ENCODE measurements at places on chromosomes 1 and 21. TPM values are rescaled to one million over a fixed set of nuclear protein-coding genes. Genes with fewer than 3 reads are reported as not detected.
A peak's percentile ranks its signal among the peaks of the same experiment; 100 is the strongest.

PEAR1 gene
- total RNA-seq, result 3.7 TPM

OR10Z1 gene
- total RNA-seq, result not detected

IGSF21 gene
- 1.1 TPM for total RNA-seq

MAGI3 gene
- total RNA-seq, result 8.5 TPM

DNA sequence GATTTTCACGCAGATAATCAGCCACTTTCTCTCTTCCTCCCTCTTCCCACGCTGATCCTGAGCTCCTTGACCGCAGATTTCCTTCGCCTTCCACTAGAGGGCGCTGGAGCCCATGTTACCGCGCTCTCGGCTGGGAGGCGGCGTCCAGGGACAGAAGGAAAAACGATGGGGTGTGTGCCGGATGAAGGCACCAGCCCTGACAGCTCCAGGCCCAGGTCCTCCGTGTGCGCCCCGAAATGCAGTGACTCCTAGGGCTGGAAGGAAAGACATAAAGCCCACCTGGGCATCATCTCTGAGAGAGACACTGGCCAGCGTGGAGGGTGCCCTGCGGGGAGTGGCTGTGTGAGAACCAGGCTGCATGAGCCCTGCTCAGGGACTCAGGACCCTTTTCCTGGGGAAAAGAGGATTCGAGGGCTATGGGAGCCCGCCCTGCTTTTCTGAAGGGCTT is 44.9 kb upstream of the CYP2J2 start:
- peak; percentile 61 for DNase-seq

DNA sequence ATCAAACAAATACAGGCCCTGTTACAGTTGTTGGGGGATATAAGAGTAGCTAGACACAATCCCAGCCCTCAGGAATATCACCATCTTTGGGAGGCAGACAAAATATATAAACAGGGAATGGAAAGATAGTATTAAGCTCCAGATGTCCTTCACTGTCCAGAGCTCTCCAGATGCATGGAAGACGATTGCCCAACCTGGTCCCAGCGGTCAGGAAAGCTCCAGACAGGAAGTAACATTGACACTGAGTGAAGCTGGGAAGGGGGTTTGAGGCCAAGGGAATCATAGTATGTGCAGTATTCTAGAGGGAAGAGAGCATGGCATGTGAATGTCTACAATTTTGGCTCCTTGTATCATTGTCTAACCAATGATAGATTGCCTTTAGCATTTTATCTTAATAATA is 173.9 kb upstream of the HOOK1 start:
- no peak for DNase-seq

GRCh38 chr1:197481101-197481500 is 213.0 kb downstream of the CRB1 start:
- DNase-seq, result no peak

DNA sequence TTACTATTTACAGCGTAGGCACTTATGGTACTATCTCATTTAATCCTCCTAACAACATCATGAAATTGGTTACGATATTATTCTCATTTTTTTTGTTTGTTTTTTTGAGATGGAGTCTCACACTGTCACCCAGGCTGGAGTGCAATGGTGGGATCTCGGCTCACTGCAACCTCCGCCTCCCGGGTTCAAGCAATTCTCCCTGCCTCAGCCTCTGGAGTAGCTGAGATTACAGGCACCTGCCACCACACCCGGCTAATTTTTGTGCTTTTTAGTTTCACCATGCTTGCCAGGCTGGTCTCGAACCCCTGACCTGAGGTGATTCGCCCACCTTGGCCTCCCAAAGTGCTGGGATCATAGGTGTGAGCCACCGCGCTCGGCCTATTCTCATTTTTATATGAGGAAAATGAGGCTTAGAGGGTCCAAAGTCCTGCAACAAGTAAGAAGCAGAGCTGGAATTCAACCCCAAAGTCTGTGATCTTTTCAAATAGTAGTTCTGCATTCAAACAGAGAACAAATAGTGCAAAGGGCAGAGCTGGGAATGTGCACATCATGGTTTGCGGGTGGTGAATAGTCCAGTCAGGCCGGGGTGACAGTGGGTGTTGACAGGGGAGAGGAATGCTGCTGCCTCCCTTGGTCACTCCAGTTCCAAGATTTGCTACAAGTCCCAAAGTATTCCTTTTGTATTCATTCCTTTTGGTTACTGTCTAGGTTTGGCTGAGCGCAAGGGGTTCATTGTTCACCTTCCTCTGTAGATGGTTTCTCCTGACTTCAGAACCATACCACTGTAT is 4.6 kb downstream of the PRUNE1 start:
- peak; percentile 73 for DNase-seq

- no peak for DNase-seq
Measured at GRCh38 chr1:115056395-115056798, 26.8 kb downstream of the TSHB start.

DNA sequence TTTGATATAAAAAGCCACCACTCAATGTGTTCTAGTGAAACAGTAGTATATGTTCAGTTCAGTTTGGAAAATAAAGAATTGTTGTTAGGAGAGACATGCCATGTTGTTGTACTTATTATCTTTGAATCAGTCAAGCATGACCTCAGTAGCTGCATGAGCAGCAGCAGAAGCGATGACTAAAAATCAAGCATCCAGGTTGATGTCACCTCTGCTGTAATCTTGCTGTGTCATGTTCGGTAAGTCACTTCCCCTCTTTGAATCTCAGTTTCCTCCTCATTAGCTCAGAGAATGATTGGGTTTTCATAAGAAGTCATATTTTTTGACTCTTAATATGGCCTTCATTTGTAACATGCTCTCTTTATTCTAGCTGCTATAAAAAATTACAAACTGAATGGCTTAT is 428.4 kb upstream of the B3GALT2 start:
- DNase-seq, result no peak

DNA sequence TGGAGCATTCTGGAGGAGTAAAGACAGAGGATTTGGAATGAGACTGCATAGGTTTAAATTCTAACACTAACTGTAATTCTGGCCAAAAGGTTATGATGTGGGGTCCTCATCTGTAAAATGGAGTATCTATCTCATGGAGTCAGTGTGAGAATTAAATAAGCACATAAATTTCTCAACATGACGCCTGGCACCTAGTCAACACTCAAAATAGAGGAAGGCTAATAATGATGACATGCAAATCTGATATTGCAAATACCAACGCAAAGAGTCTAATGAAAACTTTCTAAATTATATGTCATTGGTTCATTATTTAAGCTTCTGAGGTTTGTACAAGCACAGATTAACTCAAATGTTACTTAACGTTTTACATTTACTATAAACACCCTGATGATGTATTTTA is 29.6 kb downstream of the APP start:
- DNase-seq, result no peak

DNA sequence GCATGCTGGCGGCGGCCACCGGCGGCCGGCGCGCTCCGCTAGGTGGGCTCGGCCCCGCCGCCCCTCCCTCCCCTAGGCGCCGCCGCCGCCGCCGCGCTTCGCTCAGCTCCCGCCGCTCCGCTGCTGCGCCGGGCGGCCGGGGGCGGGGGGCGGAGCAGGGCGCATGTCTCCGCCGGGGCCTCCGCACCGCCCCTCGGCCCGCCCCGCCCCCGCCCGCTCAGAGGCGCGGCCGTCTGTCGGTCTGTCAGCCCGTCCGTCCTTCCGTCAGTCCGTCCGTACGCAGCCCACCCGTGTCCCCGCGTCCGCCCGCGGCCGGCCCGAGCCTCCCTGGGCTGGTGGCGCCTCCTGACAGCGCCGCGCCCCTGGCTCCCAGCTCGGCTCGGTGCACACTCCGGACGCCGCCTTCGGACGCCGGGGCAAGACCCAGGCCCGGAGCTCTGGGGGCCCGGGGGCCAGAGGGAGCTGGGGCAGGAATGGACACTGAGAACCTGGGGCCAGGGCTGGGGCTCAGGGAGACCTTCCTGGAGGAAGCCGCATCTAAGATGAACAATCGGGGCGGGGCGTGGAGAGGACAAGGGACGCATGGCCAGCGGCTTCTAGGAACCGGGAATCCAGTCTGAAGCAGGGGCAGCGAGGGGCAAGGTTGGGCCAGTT is at the start of gene GPR153:
Gene GPR153 (minus strand): TSS at position 138 of the 654 bp plus-strand sequence. CDS start 6,193 bp downstream, outside the sequence.
- DNase-seq, result no peak

DNA sequence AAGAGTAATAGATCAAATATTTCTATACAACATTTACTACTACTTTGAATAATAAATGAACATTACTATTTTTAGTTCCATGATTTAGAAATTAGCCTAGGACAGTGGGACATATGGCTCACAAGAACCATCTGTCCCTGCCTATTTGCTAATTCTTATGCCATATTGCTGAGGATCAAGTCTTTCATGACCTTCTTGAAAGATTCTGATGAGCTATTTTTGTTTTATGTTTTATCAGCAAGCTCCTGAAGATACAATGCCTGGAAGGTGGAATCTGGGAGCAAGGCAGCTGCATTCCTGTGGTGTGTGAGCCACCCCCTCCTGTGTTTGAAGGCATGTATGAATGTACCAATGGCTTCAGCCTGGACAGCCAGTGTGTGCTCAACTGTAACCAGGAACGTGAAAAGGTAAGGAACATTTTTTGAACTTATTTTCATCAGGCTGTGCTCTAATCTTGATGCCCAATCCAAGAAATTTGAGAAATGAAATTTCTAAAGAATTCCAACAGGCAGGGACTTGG is 326.7 kb downstream of the PAPPA2 start:
- DNase-seq, result no peak

DNA sequence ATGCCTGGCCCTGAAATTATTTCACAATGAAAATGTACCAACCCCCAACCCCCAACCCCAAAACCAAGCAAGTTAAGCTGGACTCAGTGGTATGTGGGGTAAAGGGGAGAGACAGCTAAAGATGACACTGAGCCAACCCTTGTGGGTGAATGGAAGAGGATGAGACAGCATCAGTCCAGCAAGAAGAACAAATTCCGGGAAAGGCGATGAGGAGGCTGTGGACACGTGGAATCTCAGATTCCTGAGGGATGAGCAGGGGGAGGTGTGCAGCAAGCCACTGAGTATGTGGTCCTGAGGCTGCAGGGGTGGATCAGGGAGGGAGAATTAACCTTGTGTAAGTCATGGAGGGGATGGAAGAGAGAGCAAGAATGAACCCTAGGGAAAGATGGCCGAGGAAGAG is 14.4 kb upstream of the ZNF362 start:
- DNase-seq, result no peak

GRCh38 chr1:25072461-25072860 is 142.4 kb upstream of the RUNX3 start:
- no peak for DNase-seq

Measured in right lobe of liver (tissue), 6 donors.